ENCODE measurements at places on chromosomes 3 and 15. TPM values are rescaled to one million over a fixed set of nuclear protein-coding genes. Genes with fewer than 3 reads are reported as not detected.

The RPL39L gene
- 2.2 TPM for polyA plus RNA-seq

The SCN10A gene
- not detected for polyA plus RNA-seq

The TRPM1 gene
- polyA plus RNA-seq, result not detected

The PARP15 gene
- polyA plus RNA-seq, result 0.76 TPM

The PIK3CA gene
- 1.6 TPM for polyA plus RNA-seq

The PLS1 gene
- 3.0 TPM for polyA plus RNA-seq

The CSTA gene
- 3.7 TPM for polyA plus RNA-seq

The ASTE1 gene
- 1.5 TPM for polyA plus RNA-seq

The LSAMP gene
- polyA plus RNA-seq, result 0.80 TPM

The TEX55 gene
- polyA plus RNA-seq, result not detected

The NR2E3 gene
- polyA plus RNA-seq, result 0.80 TPM

The SLC28A2 gene
- polyA plus RNA-seq, result not detected

The SLC22A13 gene
- polyA plus RNA-seq, result 0.05 TPM

The SPRED1 gene
- 3.7 TPM for polyA plus RNA-seq

The ISLR gene
- 3.1 TPM for polyA plus RNA-seq

The HTD2 gene
- polyA plus RNA-seq, result 0.68 TPM

The LRTM1 gene
- polyA plus RNA-seq, result not detected

The SMCO1 gene
- not detected for polyA plus RNA-seq

The APOD gene
- 75.7 TPM for polyA plus RNA-seq

The LRRC31 gene
- polyA plus RNA-seq, result not detected

The OGG1 gene
- polyA plus RNA-seq, result 11.2 TPM
